ENCODE measurements at places on chromosomes 4 and X.
A peak's percentile ranks its signal among the peaks of the same experiment; 100 is the strongest.

DNA sequence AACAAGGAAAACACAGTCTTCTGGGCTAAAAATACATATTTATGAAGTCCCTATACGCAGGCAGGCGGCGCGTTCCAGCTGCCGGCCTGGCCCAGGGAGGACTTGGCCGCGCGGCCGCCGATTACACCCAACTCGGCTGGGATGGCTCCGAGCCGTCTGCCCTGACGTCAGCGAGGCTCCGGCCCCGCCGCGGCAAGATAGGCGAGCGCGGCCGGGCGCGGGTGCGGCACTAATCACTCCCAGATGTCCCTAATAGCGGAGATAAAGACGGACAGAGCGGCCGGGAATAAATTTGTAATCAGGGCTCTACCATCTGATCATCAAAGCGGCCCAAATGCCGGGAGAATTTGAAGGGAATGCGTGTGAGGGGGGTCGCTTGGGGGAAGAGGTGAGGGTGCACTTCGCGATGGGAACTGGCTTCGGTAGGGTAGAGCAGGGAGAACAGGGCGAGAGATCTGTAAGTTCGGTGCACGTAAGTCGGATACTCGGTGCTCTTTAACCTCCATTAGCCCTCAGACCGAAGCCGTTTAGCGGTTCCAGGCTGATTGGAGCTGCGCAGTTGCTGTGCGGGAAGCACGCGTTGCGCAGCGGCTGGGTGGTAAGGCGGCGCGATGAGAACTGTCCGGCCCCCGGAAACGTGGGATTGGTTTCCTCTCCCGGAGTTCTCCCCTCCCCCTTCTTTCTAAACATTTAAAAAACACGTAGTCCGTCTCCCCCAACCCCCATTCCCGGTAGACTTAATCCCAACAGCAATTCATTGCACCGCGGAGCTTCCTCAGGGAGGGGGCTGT, 7.7 kb downstream of the HAND2 start:
- peak; percentile 10 for DNase-seq

GRCh38 chr4:68797618-68798017, 18.2 kb upstream of the UGT2B10 start:
- no peak for DNase-seq

DNA sequence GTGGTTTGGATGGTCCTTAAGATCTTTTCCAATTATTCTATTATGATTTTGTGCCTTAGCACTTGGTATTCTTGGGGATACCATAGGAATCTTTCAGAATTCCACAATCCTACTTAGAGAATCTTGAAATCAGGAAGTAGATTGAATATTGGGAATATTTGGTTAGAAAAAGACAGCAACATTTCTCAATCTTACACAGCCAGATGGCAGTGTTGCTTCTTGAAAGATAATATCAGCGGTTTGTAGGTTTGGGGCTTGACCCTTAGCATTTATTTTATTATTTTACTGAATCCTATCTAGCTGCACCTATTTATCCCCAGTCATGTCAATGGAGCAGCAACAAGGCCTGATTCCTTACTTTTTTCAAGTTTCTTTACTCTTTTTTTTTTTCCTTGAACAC, 28.6 kb downstream of the MAGEB1 start:
- DNase-seq = no peak

- no peak for DNase-seq
Measured at GRCh38 chrX:132757066-132757623, 201.3 kb downstream of the HS6ST2 start.

GRCh38 chrX:47723689-47724088, 64.7 kb upstream of the UXT start:
- no peak for DNase-seq

DNA sequence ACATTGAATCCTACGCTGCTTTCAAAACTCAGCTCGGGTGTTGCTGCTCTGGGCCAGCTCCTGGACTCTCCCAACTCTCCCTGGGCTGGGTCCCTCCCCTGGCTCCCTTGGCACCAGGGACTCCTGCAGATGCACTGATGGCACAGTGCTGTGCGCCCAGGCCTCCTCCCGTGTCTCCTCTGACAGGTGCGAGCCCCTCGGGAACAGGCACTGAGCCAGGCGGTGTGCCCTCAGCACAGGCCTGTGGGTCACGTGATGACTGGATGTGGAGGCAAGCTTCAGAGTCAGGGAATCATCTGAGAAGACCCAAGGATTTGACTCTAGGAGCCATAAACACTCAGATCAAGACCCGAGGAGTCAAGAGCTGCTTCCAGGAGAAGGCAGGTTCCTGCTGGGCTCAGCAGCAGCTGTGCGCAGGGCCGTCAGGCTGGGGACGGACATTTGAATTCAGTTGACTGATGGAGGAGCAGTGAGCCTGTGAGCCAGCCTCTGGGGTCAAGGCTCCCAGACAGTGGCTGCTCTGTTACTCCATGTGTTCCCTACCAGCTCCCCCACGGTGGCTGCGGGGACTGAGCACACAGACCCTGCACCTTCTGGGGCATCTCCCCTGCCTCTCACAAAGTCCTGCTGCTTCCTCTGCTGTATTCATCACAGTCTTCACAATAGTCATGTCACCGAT, 33.0 kb downstream of the NAT8L start:
- DNase-seq = peak; percentile 31

- DNase-seq = no peak
Measured at GRCh38 chrX:132294776-132295495, 75.7 kb upstream of the RAP2C start.

- DNase-seq = no peak
Measured at GRCh38 chr4:79367096-79367495, 40.9 kb downstream of the GK2 start.

DNA sequence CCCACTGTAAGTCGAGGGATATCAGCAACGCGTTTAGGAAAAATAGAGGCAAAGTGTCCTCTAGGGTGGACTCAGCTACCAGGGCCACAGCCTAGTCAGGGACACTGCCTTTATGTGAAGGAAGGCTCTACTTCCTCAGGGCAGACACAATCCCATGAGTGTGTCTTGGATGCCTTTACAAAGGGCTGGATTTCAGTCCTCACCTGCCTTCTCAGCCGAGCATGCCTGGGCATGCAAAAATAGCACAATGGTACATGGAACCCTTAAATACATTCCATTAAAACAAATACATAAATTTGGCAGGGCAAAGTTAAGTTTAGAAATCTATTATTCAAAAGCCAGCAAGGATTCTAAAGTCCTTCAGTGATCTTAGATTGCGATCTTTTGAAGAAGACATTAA, 51.1 kb downstream of the DMD start:
- DNase-seq = no peak

DNA sequence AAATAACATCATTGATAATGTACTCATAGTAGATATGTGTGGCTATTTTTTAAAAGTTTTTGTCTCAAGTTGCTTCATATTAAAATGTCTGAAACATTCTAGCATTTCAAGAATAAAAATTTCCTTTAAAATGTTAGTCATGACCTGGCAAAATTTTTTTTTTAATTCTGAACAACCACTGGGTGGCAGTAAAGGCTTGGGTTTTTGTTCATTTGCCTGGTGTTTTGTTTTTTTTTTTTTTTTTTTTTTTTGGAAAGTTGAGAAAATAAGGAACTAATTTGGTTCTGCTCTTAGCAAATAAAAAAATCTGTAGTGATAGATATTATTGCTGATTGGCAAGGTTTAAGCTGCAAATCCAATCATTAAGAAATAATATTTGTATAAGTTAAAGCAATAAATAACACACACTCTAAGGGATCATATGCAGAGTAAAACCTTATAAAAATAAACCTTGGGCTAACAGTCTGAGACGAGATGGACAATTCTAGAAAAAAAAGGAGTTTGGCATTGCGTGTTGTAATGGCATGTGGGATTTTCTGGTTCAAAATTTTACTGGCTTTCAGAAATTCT, 81.4 kb downstream of the CEP44 start:
- DNase-seq = peak; percentile 12

DNA sequence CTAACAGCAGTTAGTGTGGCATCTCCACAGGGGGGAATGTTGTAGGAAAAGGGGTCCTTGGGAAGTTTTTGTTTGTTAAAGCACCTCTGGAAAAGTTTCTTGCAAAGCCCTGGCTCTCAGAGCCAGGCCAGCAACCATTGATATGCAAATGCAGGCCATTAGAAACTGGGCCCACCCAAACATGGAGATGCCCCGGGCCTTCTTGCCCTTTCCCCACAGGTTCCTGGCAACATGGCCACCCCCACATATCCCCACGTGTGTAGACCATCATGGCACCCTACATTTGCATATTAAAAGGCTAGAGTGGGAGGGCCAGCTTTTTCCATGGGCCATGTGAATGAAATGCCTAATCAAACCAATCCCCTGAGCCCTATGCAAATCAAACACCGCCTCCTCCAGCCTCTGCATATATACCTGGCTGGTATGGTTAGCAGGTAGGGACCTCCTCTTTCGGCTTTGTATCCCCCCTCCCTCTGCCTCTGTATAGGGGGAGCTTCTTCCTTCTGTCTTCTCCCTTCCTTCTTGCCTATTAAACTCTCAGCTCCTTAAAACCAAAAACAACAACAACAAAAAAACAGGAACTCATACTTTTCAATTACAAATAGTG, 44.0 kb upstream of the ZCCHC13 start:
- no peak for DNase-seq

Data from NCI-H345 (cell line).